Cortex of kidney (tissue), 1 donor: ENCODE measurements at places on chromosomes 11 and 22.

DNA sequence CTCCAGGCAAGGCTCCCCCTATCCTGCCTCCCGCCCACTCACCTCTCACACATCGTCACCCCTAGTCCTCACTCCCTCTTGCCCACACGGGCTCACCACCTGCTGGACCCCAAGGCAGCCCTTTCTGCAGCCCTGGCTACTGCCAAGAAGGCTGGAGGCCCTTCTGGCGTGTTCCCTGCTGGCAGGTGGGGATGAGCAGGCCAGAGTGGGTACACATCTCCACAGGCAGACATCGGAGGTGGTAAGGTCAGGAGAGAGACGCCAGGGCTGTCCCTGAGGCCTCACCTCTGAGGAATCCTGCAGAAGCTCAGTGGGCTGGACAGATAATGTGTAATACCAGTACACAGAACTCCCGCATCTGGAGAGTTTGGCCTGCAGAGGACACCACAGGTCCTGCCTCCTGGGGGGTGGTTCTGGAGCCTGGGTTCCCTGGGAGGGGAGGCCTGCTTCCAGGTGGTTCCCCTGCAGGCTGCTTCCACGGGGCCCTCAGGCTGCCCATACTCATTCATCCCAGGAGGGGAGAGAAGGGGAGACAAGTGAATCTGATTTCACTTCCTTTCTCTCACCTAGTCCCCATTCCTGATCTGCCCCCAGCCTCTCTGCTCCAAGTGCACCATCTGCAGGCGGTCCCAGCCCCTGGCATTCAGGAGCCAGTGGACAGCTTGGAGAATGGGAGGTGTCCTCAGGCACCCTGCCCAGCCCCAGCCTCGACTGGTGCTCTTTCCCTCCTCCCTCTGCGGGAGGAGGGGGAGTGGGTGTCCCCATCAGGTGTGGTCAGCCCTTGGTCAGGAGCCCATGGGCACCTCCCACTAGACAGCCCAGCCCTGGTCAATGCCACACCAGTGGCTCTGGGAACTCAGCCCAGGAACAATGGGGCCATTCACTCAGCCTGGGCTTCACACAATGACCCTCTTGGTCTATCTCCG, 6.1 kb upstream of the CHST1 start:
- no peak for DNase-seq

- DNase-seq = no peak
Measured at GRCh38 chr22:49052023-49052538, 775.6 kb downstream of the BRD1 start.

- no peak for DNase-seq
Measured at GRCh38 chr22:19970479-19971275, 29.1 kb upstream of the TXNRD2 start.

GRCh38 chr11:91800208-91800914, 424.3 kb upstream of the FAT3 start:
- no peak for DNase-seq

DNA sequence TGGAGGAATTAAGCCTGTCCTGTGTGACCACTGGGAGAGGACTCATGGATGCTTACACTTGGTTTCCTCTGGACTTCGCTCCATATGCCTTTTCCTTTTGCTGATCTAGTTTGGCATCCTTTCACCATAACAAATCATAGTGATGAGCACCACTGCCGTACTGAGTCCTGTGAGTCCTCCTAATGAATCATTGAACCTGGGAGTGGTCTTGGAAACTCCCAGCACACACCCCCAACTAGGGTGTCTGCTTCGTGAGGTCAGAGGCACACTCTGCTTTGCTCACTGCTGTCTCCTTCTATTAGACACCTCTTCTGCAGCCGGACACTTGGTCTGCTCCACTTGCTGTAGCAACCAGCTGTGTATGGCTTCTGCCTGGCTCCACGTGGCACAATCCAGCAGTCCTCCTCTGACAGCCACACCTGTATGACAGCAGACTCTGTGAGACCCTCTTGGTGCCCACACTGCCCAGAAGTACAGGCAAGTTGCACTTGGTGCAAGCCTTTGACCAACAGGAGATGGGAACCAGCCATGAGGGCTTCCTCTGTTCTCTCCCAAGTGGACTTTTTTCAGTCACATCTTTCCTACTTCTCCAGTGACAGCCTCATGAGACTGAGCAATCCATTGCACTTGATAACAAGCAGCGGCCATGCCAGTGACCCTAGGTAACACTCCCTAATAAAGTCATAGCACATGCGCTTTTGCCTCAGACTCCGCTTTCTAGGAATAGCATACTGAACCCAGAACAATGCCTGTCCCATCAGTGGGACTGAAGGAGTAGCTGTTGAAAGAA, 65.0 kb upstream of the HMGXB4 start:
- DNase-seq = no peak

DNA sequence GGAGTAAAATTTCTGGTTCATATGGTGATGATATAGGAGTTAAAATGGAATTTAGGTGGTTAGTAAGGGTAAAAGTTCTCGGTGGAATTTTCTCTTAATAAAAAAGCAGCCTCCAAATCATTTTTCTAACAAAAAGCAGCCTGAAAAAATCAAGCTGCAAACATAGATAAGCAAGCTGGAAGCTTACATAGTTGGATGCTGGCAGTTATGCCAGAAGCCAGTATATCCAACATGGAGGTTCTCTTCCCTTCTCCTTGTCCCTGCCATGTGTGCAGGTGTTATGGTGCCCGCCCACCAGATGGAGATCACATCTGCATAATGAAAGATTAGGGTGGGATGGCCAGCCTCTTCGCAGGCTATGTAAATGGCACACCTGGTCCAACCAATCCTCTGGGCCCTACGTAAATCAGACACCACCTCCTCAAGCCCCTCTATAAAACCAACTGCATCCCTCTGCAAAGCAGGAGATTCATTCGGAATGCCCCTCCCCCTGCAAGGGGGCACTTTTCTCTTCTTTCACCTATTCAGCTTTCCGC, 22.4 kb downstream of the PIWIL3 start:
- DNase-seq = no peak

DNA sequence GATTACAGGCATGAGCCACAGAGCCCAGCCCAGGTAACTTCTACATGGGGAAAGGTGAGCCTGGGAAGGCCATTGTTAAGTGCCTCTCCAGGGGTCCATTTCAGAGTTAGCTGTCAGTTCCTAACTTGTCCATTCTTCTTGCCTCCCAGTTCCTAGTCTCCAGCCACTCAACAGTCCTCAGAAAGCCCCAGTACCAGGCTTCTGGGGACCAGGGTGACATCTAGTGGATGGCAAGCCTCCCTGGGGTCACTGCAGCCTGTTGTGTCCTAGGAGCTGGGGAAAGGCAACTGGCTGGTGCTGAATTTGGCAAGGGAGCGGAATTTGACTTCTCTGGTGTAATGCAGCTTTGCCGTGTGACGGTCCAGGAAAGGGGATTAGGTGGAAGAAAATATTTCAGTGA, 2.1 kb downstream of the LGALS12 start:
- no peak for DNase-seq

DNA sequence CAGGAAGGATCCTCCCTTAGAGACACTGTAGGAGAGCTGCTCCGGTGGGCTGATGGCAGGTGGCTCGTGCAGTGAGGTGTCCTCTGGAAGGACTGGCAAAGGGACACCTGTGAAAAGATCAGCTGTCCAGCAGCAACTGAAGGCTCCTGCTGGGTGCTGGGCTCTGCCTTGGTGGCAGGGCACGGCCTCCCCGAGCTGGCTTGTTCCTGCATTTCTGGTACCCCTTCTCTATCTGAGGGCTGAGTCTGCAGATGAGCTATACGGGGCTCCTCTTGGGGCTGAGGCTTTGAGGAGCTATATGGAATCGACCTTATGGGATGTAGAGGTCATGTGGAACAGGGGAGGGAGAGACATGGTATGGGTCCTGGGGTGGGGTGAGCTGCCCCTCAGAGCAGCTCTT, 875.8 kb downstream of the BRD1 start:
- no peak for DNase-seq

GRCh38 chr11:108565653-108566052, 27.9 kb downstream of the EXPH5 start:
- DNase-seq = no peak

GRCh38 chr22:44406341-44407170, 91.5 kb downstream of the RTL6 start:
- DNase-seq = no peak

GRCh38 chr11:67267188-67268080, 1.2 kb downstream of the GRK2 start:
- no peak for DNase-seq

GRCh38 chr11:40338739-40339138, 1120.7 kb downstream of the LRRC4C start:
- DNase-seq = no peak

GRCh38 chr11:84901991-84902390, 725.2 kb downstream of the DLG2 start:
- no peak for DNase-seq

- DNase-seq = no peak
Measured at GRCh38 chr22:27695925-27696324, 105.6 kb downstream of the MN1 start.

DNA sequence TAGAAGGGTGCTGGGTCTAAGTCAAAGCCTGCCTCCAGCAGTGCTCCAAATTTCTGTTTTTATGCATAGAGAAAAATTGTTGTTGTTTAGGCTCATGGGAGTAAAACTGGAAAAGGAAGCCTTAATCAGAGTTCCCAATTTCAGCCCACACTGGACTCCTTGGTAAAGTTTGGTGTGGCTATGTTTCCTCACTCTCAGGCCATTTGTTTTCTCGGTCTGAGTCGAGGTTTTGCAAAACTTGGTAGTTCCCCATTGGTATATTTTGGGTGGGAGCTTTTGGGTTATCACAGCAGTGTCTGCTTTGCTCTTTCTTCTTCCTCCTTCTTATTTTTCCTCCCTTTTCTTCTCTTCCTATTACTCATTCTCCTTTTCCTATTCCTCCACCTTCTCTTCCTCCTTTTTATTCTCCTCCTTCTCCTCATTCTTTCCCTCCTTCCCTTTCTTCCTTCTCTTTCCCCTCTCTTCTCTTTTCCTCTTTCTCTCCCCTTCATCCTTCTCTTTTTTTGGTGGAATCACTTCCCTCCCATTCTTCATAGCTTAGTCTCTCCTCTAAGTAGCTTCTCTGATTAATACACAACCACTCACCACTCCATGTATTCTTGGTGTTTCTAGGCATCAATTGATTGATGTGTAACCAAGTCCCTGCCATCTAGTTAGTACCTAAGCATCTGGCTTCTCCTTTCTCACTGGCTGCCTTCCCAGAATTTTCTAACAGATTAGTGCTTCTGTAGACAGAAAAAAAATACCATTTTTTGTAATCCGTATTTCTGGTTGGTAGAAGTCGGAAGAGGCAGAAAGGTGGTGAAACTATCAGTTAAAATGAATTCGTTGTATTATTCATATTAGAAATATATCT, 10.1 kb downstream of the SLC5A1 start:
- no peak for DNase-seq

GRCh38 chr11:116701876-116702275, 70.9 kb downstream of the BUD13 start:
- no peak for DNase-seq

- no peak for DNase-seq
Measured at GRCh38 chr22:48045369-48045768, 1282.9 kb downstream of the TBC1D22A start.

DNA sequence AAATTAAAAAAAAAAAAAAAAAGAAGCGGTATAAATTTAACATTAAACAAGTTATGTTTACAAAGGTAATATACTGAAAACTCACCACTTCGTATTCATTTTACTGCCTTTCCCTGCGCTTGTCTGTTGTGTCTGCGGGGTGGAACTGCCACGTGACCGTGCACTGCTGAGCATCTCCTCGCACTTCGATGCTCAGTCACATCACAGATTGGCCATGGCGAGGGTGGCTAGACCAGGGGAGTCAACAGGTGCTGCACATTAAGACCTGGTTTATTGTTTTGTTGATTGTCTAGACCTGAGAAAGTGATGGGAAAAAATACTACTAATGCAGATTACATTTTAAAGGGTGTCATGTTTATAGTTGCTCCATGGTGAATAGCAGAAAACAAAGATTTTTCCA, 22.8 kb upstream of the TUB start:
- no peak for DNase-seq

- no peak for DNase-seq
Measured at GRCh38 chr11:14149683-14150082, 187.2 kb downstream of the SPON1 start.

DNA sequence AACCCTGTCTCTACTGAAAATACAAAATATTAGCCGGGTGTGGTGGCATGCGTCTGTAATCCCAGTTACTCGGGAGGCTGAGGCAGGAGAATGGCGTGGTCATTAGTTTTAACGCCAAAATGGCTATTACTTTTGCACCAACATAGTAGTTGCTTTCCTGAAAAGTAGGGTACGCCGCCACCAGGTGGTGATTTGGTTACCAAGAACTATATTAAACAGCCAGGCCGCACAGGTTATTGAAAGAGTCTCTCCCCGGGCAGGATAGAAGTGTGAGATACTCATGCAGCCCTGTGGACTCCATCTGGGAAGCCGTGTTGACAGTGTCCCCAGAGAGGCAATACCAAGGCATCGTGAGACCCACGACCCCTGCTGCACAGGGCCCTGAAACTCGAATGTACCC, 24.6 kb upstream of the LRRC32 start:
- no peak for DNase-seq

GRCh38 chr11:28542561-28542960, 434.4 kb downstream of the METTL15 start:
- no peak for DNase-seq

GRCh38 chr22:40309631-40310030, 36.7 kb upstream of the ADSL start:
- DNase-seq = no peak

DNA sequence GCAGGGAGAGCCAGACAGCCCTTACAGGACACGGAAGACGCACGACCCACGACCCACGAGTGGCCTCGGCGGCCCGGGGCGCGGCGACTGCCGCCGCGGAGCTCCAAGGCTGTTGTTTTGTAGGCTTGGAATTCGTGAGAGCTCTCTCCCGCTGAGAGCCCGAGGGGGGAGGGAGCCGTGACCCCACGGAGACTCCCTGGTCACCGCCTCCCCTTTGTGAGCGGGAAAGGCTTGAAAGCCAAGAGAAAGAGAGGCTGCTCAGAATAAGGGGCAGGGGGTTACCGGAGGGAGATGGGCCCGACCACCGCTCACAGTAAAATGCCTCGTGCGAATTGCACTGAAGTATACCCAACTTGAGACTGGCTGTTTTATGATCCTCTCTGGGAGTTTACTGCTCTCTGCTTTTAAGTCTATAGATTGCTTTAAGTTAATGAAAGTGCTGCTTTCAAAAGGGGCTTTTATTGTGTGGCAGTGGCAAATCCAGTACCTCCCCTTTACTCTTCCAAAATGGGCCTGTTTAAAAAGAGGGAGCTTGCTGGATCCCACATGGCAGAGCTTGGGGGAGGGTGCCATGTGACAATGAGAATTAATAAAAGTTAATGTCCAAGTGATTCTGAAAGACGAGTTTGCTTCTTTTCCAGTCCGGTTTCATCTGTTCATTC, 2.9 kb downstream of the PKNOX2 start:
- DNase-seq = no peak

GRCh38 chr11:11244470-11245080, 108.5 kb downstream of the CSNK2A3 start:
- no peak for DNase-seq

- no peak for DNase-seq
Measured at GRCh38 chr11:132220474-132220873, 850.1 kb downstream of the NTM start.

- no peak for DNase-seq
Measured at GRCh38 chr11:69427906-69428880, 53.3 kb upstream of the LINC01488 start.

- DNase-seq = no peak
Measured at GRCh38 chr11:70098936-70099335, 20.8 kb downstream of the ANO1 start.

GRCh38 chr11:102534261-102534872, 3.8 kb upstream of the MMP7 start:
- no peak for DNase-seq

- no peak for DNase-seq
Measured at GRCh38 chr22:22431271-22432220, 77.0 kb downstream of the ZNF280B start.

GRCh38 chr11:114145166-114145775, 85.8 kb downstream of the ZBTB16 start:
- DNase-seq = no peak
